Subcutaneous preadipocyte (primary cell): ENCODE measurements at places on chromosomes 1 and 21. TPM values are rescaled to one million over a fixed set of nuclear protein-coding genes. Genes with fewer than 3 reads are reported as not detected.

The SLAMF6 gene
- total RNA-seq = not detected in 2 replicates

The OR2L5 gene
- not detected in 2 replicates for total RNA-seq

The CNST gene
- 9.6 and 19.4 TPM in 2 replicates for total RNA-seq

The HTR6 gene
- total RNA-seq = not detected in 2 replicates

The SLC1A7 gene
- under 0.01 TPM in 1 of 2 replicates, not detected in the other for total RNA-seq

The FCRL6 gene
- total RNA-seq = not detected in 2 replicates

The RBP7 gene
- not detected in 2 replicates for total RNA-seq
